NCI-H1930 (cell line): ENCODE measurements at places on chromosomes 7 and 10.
A peak's percentile ranks its signal among the peaks of the same experiment; 100 is the strongest.

GRCh38 chr7:78299088-78299487, 500.5 kb downstream of the PHTF2 start:
- DNase-seq: no peak

DNA sequence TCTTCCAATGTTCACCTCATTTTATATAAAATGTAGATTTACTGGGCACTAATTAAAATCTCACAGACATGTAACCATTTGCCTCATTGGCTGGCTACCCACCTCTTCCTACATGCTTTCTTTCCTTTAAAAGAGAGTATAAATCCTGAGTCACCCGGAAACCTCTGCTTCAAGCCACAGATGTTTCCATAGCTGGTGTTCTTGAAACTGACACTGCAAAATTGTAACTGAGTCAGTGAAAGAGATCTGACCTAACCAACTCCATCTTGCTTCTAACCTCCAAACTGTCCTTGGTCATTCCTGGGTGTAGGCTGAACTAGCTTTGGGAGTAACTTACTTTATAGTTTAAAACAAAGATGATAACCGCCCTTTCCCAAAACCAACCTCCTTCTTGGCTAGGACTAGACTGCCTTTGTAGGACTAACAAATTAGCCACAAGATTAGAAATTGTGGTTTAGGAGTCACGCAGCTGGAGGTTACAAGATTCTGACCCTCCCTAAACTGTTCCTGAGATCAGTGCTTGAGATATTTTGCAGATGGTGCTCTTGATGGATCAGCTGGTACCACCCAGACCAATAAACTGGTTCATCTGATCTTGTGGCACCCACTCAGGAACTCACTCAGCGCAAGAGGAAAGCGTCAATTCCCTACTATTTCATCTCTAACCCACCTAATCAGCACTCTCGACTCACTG, 33.5 kb downstream of the SVOPL start:
- DNase-seq: no peak

GRCh38 chr7:138167222-138167621, 91.0 kb downstream of the AKR1D1 start:
- DNase-seq: no peak

GRCh38 chr7:39507866-39508551, 58.2 kb upstream of the YAE1 start:
- DNase-seq: no peak

DNA sequence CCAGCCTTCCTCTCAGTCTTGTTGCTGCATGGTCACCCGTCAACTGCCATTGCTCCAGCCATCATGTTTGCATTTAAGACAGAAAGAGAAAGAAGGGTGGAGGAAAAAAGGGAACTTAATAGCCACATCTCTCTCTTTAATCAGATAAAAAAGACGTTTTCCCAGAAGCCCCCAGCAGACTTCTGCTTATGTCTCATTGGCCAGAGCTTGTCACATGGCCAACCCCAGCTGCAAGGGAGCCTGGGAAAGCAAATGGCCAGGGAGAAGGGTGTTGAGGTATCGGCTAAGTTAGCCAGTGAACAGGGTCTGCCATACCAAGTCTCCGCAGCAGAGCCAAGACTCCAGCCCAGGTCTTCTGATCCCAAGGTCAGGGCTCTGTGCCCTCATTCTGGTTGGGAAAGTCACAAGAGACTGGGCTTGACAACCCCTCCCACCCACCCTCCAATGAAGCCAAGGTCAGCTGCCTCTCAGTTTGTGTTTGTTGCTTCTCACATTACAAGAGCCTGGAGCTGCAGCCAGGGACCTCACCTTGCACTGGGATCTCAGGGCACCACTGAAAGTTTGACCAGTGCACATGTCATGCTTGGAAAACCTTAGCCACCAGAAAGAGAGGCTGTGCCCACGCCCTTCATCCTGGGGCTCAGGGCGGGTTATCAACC, 80.3 kb upstream of the LYZL2 start:
- DNase-seq: no peak

DNA sequence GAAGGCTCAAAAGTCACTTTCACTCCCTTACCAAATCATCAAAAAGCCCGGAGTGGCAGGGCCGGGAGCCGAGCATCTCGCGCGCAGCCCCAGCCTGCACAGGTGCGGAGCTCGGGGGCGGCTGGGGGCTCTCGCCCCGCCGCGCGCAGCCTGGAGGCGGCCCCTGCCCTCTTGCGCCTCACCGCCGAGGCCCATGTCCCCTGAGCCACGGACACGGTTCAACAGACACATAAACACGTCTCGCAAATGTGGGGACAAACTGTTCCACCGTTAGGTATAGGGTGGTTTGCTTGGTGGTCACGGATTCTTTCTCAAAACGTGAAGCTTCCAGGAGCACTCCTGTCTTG, 700 bp downstream of the GSAP start:
- DNase-seq: peak; percentile 9

DNA sequence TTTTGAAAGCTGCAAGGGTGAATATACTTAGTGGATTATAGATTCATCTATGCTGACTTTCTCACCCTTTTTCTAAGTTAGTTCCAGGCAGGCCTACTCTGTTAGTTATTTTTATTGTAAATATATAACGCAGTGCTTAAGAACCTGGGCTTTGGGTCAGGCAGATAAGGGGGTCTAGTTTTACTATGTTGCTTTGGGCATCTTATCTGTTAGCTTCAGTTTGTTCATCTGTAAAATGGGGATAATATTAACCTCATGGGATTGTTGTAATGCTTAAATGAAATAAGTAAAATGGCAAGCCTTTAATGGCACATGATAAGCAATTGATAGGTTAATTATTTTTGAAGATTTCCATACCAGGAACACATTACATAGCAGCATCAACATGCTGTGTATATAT, 79.5 kb downstream of the ST7 start:
- no peak for DNase-seq

DNA sequence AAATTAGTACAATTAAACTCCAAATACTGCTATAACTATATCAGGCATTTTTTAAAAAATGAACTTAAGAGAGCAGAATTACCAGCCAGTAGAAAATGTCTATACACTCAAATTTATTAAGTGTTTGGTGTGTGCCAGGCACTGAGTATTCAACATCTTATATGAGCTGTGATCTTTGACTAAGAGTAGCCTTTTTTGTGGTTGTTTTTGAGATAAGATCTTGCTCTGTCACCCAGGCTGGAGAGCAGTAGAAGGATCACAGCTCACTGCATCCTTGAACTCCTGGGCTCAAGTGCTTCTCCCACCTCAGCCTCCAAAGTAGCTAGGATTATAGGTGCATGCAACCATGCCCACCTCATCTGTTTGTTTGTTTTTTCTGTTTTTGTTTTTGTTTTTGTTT, 102.5 kb upstream of the CELF2 start:
- no peak for DNase-seq

- no peak for DNase-seq
Observed at GRCh38 chr10:49744924-49745605, 17.1 kb downstream of the OGDHL start.

DNA sequence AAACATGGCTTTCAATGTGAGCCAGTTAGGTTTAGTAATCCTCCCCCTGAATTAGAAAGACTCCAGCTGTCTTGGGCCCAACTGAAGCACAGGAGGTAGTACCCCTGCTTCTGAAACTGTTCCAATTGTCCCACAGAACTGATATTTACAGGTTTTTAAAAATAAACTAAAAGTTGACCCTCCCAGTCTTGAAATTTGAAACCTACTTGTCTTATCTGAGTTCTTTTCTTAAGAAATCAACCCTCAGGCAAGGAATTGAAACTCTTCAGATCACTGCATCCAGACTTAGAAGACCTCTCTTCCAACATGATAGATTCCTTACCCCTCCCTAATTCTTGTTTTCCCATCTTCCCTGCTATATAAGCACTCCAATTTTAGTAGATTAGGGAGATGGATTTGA, 13.3 kb upstream of the ARHGAP21 start:
- DNase-seq: no peak

DNA sequence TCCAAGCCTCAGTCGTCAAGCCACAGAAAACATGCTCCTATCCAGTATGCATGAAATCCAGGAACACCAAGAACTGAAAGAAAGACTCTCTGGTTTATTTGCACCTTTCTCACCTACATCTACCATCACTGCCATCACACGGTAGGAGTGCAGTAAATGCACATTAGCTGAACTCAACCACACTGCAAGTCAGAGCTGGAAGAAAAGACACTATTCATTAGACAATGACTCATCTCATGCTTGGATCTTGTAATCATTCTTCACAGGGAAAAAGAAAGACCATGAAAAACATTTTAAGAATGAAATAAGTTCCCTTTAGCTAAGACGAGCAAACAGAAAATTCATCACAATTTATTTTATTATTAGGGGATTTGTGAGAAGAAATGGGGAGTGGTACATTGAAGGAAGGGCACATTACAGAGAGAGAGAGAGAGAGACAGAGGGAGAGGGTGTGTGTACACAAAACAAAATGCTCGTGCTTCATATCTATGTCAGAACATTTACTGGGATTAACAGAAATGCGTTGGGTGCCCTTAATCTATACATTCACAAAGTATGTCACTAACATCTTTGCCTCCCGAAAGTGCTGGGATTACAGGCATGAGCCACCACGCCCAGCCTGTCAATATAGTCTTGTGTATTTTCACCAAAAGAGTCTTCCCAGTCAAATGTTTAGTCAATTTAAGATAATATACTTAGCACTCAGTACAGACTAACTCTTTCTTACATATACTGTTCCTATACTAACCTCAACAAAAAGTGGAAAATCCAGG, 324.9 kb downstream of the PARD3 start:
- DNase-seq: no peak

DNA sequence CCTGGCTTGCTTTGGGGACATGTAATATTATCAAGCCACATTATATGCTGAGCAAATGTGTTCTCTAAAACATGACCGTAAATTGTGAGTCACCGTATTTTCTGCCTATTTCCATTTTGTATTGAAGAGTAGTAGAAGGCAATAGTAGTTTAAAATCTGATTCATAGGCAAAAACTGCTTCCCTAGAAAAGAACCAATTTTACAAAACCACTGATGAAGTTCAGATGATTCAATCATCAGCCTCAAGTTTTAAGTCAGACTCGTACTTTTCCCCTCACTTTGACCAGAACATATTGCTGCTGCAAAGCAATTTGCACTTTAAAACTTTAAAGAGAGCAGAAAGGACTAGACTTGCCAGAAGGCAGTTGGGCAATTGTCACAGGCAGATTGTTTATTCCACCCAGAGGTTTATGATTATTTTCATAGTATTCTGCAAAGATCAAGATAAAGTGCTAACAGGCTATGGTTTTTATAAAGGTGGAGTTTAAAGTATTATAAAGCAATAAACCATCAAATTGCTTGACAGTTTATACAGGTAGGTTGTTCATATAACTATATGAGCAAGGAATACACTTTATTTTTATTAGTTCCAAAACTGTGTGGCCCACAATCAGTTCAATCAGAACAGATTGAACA, 168.2 kb downstream of the ETV1 start:
- DNase-seq: no peak

DNA sequence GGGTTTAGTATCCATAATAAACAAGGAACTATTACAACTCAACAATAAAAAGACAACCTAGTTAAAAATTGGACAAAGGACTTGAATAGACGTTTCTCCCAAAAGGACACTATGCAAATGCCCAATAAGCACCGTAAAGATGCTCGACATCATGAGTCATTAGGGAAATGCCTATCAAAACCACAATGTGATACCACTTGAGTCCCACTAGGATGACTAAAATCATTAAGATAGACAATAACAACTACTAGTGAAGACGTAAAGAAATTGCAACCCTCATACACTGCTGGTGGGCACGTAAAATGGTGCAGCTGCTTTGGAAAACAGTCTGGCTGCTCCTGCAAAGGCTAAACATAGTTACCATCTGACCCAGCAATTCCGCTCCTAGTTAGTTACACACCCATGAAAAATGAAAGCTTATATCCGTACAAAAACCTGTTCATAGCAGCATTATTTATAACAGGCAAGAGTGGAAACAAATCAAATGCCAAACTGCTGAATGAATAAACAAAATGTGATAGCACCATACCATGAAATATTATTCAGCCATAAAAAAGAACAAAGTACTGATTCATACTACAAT, 17.3 kb downstream of the CCDC3 start:
- no peak for DNase-seq

DNA sequence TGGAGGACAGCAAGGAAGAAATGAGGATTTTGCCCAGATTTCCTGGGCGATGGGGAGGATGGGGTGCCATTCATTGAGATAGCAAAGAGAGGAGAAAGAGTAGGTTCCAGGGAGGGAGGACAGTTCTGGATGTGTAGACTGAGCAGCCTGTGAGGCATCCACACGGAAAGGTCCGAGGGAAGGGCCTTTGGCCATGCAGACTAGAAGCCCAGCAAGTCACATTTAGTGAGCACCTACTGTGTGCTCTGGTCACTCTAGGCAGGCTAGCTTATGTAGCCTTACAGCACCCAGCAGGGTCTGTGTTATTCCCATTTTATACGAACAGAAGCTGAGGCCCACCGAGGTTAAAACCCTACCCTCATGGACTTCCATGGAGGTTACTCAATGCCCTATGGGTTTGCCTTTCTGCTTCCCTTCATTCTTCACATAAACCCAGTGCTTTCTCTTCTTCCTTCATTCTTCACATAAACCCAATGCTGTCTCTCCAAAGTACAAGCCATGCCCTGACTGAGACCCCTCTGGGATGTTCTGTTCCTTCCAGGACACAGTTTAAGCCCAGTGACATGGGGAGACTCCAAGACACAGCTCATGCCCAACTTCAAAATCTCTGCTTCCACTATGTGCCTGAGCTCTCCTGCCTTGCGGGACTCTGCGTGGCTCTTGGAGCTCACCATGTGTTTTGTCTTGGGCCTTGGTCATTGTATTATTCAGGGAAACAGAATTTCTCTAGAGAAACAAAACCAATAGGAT, 13.7 kb downstream of the IL2RA start:
- DNase-seq: no peak

DNA sequence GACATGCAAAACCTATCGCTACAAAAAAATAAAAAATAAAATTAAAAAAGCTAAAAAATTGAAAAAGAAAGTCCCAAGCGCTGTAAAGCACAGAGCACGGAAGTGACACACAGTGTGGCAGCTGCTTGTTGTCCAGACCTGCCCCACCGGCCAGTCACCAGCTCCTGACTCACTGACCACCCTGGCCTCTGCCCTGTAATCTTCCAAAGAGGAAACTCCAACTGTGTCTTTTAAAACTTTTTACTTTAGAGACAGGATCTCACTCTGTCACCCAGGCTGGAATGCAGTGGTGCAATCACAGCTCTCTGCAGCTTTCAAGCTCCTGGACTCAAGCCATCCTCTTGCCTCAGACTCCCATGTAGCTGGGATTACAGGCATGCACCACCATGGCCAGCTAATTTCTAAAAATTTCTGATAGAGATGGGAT, 23.6 kb downstream of the GNA12 start:
- DNase-seq: no peak

GRCh38 chr7:7098280-7098818, 84.0 kb upstream of the C1GALT1 start:
- DNase-seq: no peak

GRCh38 chr10:103828587-103829197, 26.7 kb downstream of the SH3PXD2A start:
- DNase-seq: no peak

GRCh38 chr10:29317423-29318021, 28.7 kb downstream of the LYZL1 start:
- DNase-seq: no peak

- DNase-seq: peak; percentile 64
Observed at GRCh38 chr10:114937962-114938855, at the start of gene TRUB1. Gene TRUB1, plus strand, starts transcription at chr10:114938195. Its CDS starts 59 bp downstream, at chr10:114938254.
